ENCODE measurements at places on chromosomes 5 and 9.

DNA sequence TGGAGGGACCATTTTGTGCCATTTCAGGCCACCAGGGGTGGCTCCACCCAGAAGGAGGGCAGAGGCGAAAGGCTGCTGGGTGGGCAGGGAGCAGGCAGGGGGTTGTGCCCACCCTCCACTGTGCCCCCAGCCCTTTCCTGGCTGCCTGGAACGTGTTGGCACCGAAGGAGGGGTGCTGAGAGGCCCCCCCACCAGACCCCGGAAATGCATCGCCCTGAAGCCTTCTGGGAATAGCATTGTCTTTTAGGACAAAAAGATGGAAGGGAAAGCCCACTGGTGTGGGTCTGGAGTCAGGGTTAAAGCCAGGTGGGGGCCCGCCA, 5.1 kb downstream of the NOXA1 start:
- DNase-seq, result no peak

- no peak for DNase-seq
Observed at GRCh38 chr5:100516285-100516684, 18.9 kb upstream of the FAM174A start.

DNA sequence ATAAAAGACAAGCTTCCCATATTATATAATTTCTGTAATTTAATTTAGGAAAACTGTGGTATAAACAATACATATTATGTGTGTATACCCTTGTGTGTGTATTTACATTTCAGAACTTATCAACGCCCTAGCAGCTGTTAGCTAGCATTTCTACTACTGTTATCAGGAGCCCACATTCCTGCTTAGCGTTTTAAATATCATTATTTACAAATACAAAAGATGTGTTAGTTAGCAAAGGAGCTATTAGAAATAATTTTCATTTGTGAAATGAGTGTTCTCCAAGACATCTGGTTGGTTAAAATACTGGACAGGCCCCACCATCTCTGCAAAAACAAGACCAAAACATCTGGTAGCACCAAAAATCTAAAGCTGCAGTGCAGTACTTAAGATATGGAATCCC, 48.0 kb downstream of the EPB41L4A start:
- no peak for DNase-seq

GRCh38 chr5:18968966-18969365, 1019.0 kb downstream of the CDH18 start:
- no peak for DNase-seq

GRCh38 chr5:175623088-175623487, 34.8 kb upstream of the HRH2 start:
- no peak for DNase-seq

DNA sequence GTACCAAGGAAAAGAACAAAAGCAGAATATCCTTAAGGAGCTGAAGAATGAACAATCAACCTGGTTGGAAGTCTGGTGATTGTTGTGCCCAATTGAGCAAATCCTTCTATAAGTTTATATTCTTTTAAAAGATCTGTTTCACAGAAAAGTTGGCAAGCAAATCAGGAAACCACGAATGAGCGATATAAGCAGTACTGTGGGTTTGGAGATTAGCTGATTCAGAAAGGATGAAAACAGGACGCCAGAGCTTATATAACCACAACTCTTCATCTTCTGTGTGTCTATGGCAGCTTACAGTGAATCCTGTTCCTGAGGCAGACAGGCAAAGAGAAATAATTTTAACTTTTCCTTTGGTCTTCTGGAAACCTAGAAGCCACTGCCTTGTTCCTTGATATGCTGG, 61.7 kb downstream of the SLC38A9 start:
- DNase-seq, result no peak

DNA sequence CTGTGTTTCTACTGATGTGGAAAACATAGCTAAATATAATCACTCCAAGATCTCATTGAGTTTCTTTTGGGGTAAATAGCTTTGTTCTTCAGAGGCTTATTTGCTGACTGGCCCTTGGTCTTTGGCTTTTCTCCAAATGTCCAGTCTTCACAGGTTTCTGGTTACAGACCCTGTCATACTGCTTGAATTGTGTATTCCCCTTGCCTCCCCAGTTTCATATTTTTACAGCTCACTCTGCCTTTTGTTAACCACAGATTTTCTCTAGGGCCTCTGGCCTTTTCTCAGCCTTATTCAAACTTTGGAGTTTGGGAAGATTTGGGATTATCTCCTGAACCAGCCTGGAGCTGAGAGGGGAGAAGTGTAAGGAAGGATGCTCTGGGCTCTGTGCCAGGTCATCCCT, 23.9 kb downstream of the ISOC1 start:
- DNase-seq, result no peak

GRCh38 chr9:117887383-117887782, 183.2 kb downstream of the TLR4 start:
- DNase-seq, result no peak

GRCh38 chr9:125608489-125609224, 98.4 kb downstream of the MAPKAP1 start:
- DNase-seq, result no peak

GRCh38 chr5:172860520-172861443, 26.7 kb downstream of the ERGIC1 start:
- DNase-seq, result no peak

DNA sequence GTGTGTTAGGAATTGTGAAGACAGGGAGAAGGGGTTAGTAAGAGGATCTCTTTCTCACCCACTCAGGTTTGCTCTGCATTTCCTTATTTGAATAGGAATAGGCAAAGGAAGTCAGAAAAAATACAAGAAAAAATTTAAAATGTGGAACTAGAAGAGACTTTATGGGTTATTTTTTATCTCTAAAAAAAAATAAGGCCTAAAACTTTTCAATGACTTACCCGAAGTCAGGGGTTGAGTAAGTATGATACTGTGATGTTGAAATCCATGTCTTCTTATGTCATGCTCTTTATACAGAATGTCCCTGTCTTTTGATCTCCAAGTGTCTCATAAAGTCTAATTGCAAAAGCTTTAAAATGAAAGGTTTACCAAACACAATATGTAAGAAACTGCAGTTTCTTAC, 148.3 kb upstream of the PIK3R1 start:
- DNase-seq, result no peak

GRCh38 chr5:97067296-97067850, 75.0 kb downstream of the LIX1 start:
- DNase-seq, result no peak

- no peak for DNase-seq
Observed at GRCh38 chr9:118455788-118456187, 751.6 kb downstream of the TLR4 start.

- DNase-seq, result no peak
Observed at GRCh38 chr9:122402874-122403273, 32.0 kb downstream of the PTGS1 start.

- no peak for DNase-seq
Observed at GRCh38 chr5:69217151-69217511, 17.6 kb upstream of the CDK7 start.

DNA sequence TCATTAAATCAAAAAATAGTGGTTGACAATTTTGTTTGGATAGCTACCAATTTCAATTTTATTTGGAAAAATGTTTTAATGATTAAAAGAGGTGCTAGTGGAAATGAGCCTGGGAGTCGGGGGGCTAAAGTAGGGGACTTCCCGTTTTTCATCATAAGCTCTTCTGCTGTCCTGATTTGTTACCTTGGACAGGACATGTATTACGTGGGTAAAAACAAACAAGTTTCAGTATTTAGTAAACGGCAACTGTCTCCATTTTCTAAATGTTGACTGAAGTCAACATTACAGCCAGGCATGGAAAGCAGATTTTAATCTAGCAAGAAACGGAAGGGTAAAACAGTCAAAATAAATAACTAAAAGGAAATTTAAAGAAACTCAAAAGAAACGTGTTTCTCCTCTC, 212.3 kb upstream of the GRAMD2B start:
- no peak for DNase-seq

DNA sequence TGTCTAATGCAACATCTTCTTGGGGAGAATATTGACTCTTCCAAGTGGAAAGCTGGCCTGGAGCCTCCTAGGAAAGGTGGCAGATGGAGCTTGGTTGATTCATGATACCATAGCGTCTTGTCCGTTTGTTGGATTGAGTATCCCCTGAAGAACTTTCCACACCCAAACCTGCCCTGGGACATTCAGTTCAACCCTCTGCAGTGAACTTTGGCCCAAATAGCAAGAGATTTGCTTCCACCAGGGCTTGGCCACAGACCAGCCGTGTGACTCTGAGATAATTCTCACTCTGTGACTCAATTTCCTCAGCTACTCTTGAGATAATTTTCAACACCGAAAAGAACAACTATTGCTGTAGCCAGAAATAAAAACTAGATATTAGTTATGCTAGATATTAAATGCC, 108.0 kb upstream of the RAD23B start:
- DNase-seq, result no peak

DNA sequence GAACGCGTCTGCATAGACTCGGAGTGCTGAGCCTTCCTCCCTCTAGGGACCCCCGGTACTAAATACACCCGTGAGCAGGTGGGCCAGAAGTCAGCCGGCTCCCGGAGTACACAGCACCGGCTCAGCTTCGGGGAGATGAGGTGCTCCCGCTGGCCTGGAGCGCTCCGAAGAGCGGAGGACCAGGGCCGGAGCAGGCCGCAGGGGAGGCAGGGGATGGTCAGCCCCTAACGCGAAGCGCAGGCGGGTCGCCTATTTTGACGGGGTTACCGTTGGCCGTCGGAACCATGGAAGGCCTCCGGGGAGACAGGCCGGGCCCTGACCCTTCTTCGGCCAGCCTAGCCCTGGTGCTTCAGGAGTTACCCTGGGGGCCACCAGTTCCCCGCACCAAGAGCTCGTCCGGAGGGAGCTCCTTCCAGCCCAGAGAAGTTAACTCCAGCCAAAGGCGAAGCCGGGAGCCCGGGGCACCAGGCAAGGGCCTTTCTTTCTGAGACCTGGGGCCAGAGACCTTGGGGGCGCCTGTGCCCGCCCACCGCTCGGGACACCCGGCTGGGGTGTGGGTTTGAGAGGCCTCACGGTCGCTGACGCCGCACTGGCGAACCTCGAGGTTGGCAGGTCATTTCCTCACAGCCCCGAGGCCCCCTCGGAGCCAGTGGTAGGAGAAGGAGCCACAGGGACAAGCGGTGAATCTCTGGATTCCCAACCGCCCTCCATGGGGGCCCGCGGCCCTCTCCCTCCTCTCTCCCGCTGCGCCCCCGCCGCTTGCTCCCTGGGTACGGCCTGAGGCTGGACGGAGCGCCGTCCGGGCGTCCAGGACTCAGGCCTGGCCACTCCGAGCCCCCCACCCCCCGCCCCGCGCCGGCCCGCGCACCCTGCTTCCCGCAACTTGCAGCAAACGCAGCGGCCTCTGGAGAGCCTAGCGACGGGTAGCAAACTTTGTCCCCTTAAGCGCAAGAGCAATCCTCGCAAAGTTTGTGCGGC, 3.4 kb upstream of the IRX4 start:
- DNase-seq, result no peak

DNA sequence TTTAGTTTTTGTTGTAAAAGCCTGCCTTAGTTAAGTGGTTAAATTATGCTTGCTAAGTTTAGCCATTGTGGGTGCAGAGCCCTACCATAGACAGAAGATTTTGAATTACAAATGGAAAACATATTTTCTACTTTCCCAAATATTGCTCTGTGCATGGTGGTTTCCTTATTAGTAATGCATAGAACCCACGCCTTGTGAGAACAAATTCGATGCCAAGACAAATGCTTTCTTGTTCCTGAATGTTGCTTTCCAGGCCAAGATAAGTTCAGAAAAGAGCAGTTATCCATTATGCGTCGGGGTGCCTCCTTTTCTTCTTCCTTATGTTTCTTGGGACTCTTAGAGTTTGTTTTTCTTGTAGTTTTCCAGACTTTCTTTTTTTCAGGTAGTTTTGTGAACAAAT, 31.0 kb upstream of the GARNL3 start:
- no peak for DNase-seq

GRCh38 chr5:83925955-83926337, 205.3 kb upstream of the HAPLN1 start:
- no peak for DNase-seq

DNA sequence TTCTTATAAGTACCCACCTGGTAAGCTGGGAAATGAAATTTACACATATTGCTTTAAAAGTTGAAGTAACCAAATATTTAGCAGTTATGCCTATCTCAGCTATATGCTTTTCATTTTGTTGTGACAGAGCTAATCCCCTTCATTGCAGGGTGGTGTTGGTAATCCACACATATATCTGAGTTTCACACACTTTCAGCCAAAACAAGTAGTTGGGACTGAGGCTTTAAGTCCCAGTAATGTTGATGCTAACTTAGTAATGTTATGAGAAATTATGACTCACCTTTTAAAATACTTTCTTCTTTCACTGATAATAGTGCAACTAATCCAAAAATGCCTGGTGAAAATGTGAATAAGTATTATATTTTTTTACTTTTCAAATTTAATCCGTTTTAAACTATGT, 19.2 kb upstream of the RICTOR start:
- DNase-seq, result no peak

DNA sequence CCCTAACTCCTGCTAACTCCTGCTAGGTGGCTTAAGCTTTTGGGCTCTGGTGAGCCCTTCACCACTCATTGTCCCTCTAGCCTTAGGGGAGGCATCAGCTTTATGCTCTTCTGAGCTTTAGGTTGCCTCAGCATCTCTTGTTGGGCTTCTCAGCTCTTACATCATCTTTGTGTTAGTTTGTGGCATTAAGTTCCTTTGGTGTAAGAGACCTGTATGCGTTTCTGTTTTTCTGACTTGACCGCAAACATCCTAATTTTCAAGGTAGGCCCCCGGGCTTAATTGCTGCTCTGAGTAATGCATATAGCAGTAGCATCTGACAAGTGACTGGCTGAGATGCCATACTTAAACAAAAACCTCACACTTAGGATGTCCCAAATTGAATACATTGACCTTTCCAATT, 287.8 kb upstream of the TUT7 start:
- no peak for DNase-seq

- DNase-seq, result no peak
Observed at GRCh38 chr9:91580136-91580535, 156.5 kb upstream of the NFIL3 start.

- DNase-seq, result no peak
Observed at GRCh38 chr9:116843863-116844620, 156.9 kb downstream of the TRIM32 start.

DNA sequence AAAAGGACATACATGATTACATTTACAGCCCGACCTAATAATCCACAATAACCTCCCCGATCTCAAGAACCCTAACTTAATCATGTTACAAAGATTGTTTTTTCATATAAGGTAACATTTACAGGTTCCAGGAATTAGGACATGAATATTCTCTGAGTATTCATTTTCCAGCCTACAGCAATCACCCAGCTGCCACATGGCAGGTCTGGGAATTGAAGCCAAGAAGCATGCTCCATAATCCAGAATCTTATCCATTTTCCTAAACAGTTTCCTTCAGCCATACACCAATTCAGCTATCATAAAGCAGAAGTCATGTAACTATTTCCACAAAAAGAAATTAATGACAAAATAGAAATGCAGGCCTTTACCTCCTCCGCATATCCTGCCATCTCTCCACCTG, 163.4 kb downstream of the CAAP1 start:
- DNase-seq, result no peak

DNA sequence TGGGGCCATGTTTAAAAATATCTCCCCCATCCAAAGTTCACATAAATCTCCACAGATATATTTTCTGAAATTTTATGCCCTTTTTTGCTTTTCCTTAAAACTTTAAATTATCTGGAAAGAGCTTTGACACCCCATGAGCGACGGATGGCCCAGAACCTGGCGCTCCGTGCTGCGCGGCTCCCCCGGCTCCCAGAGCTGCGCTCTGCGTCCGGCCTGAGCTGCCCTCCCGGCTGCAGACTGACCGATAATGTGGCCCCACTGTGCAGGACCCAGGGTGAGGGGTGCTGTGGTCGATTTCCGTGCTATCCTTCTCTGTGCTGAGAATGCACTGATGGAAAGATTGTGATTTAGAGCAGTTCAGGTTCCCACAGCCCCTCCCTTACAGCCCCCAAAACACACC, 292.3 kb upstream of the IRX4 start:
- DNase-seq, result no peak

GRCh38 chr9:86766912-86767311, 180.4 kb downstream of the GAS1 start:
- DNase-seq, result no peak
